ENCODE measurements at places on chromosomes 7 and 10. TPM values are rescaled to one million over a fixed set of nuclear protein-coding genes. Genes with fewer than 3 reads are reported as not detected.

DNA sequence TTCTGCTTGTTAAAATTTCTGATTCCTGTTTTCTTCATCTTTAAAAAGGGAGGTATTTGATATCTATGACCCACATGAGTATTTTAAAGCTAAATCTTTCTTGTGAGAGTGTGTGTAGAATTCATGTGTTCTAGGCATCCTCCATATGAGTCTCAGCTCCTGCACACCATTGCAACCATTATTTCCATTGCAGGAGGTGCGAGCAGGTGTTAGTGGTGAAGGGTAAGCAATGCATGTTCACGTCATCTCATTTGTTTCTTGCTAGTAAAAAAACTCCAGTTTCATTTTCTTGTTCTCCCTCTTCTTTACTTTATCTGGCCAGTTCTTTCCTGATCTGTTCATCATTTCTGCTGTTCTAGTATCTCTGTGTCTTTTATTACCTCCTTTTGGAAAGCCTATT, 100.5 kb downstream of the ADRA2A start:
- no peak for DNase-seq

Gene NCF1
- not detected for polyA plus RNA-seq

DNA sequence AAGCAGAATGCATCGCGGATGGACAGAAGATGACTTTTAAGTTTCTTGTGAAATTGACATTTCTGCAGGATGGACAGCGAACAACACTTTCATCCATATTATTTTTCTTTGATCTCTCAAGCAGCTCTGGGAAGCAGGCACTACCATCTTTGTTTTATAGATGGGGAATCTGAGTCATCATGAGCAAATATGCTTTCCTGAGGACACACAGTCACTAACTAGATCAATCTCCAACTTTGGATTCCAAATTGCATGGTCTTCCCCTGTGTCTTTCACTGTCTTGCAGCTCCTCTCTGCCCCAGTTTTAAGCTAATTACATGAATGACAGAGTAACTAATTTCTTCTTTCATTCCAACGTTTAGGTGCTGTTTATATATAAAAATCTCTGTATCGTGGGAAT, 201.5 kb downstream of the ADAM12 start:
- DNase-seq: no peak

- DNase-seq: no peak
These were observed 126.9 kb upstream of the TBX20 start for GRCh38 chr7:35380739-35381224.

GRCh38 chr7:130921391-130922180, 187.6 kb upstream of the KLF14 start:
- peak; percentile 91 for DNase-seq

GRCh38 chr7:138079137-138079536, 2.9 kb downstream of the AKR1D1 start:
- DNase-seq: no peak

GRCh38 chr10:75647675-75648074, 216.3 kb downstream of the LRMDA start:
- DNase-seq: no peak

Gene ZPBP
- polyA plus RNA-seq: not detected

- no peak for DNase-seq
These were observed 118.1 kb downstream of the INHBA start for GRCh38 chr7:41584746-41585145.

Gene CTAGE8
- polyA plus RNA-seq: 0.03 TPM
